ENCODE measurements at places on chromosomes 12 and 14. TPM values are rescaled to one million over a fixed set of nuclear protein-coding genes. Genes with fewer than 3 reads are reported as not detected.

The HVCN1 gene
- 441 TPM for polyA plus RNA-seq

The RNASE7 gene
- polyA plus RNA-seq, result not detected

The PPP1R36 gene
- polyA plus RNA-seq, result not detected

The PUS7L gene
- polyA plus RNA-seq, result 39.0 TPM
